Right atrium auricular region (tissue), 2 donors: ENCODE measurements at places on chromosomes 7 and 10.

DNA sequence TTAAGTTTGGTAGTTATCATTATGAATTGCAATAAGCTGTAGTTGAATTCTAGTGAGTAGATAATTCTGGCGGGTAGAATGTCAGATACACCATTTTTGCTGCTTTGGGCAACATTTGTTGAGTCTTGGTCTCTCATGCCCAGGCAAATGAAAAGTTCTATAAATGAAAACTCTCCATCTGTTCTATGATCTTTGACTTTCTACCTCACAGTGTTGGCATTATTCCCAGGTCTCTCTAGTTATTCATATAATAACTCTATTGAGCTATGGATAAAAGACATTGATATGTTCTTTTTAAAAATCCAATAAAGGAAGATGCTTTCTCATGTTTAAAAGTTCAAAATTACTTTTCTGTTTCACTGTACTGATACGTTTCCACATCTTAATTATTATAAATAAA is 415.3 kb upstream of the SEMA3D start:
- no peaks in the 10 kb centered on the region for H3K4me1 ChIP-seq
- H3K4me3 ChIP-seq: no peak overlapping the region
- H3K27me3 ChIP-seq: no peaks in the 10 kb centered on the region
- no peak overlapping the region for H3K27ac ChIP-seq
- DNase-seq: no peak

DNA sequence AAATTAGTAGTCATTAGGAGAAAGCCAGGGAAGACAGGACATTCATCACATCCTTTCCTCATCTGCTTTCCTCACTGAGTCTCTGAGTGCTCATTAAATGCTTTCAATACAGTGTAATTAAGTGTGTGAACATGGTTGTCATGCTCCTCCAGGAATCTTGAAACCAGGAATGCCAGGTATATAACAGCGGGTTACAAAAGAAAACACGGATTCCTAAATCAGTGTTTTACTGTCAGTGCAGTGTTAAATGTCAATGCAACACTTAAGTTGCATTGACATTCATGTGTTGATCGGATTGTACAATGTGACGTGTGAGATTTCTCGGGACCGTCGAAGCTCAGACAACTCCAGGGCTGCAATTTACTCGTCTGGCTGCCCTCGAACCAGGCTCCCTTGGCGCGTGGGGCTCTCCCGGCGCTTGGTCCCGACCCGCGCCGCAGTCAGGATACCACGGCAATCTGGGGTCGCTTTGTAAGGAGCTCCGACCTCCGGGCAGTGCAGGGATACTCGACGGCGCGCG is 455 bp upstream of the SPAG6 start:
- H3K4me3 ChIP-seq: peak overlapping the region; percentile 25
- H3K27me3 ChIP-seq: peaks cover 47% of the 10 kb centered on the region
- no peak overlapping the region for H3K27ac ChIP-seq
- H3K4me1 ChIP-seq: peaks cover 18% of the 10 kb centered on the region

GRCh38 chr10:271201-271600 is 135.9 kb downstream of the ZMYND11 start:
- H3K27me3 ChIP-seq: no peaks in the 10 kb centered on the region
- DNase-seq: no peak
- no peak overlapping the region for H3K27ac ChIP-seq
- no peak overlapping the region for H3K4me3 ChIP-seq
- peaks cover 6% of the 10 kb centered on the region for H3K36me3 ChIP-seq

- no peaks in the 10 kb centered on the region for H3K36me3 ChIP-seq
- DNase-seq: no peak
- H3K4me3 ChIP-seq: no peak overlapping the region
- no peaks in the 10 kb centered on the region for H3K27me3 ChIP-seq
- H3K27ac ChIP-seq: no peak overlapping the region
Measured at GRCh38 chr7:42085531-42085930, 151.5 kb downstream of the GLI3 start.

DNA sequence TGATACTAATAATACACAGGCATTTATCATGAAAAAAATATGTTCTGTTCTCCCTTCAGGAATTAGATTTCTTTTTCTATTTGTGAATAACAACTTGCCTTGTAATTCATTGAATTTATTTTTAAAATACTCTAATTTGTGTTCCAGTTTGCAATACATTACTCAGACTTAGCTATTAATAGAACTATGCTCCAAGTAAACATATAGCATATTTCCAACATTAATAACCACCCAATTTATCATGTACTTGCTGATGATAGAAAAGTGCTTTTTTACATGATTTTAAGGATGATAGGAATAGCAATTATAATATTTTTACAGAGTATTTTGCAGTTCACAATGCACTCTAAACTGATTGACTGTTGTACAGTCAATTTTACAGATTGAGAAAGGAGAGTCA is 338.8 kb upstream of the SEMA3D start:
- H3K4me1 ChIP-seq: no peaks in the 10 kb centered on the region
- no peaks in the 10 kb centered on the region for H3K27me3 ChIP-seq
- H3K36me3 ChIP-seq: no peaks in the 10 kb centered on the region
- no peak overlapping the region for H3K27ac ChIP-seq
- H3K4me3 ChIP-seq: no peak overlapping the region

DNA sequence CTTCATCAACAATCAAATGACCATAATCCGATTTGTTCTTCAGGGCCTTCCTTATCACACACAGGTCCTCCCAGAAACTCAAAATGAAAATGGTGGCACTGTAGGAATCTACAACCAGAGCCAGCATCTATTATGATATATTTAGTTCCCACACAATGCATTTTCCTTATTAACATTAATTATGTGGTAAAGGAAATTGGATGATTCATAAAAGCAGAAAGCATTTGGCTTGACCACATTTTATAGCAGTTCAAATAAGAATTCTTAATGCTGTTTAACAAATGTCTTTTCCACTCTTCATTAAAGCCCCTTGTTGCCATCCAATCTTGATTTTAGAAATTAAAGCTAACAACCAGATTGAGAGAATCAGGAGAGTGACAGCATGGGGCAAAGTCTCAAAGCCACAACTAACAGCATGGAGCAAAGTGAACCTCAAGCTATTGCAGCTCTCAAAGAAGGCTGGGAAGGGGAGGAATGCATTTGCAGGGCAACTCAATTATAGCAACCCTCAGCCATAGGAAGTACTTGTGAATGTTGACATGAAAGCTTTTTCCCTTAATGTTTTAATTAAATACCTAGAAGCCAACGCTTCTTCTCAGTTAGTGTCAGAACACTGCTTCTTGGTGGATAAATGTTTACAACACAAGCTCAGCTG is 549.1 kb downstream of the NXPH1 start:
- no peaks in the 10 kb centered on the region for H3K27me3 ChIP-seq
- no peak overlapping the region for H3K27ac ChIP-seq
- H3K36me3 ChIP-seq: no peaks in the 10 kb centered on the region
- H3K4me3 ChIP-seq: no peak overlapping the region
- DNase-seq: no peak

DNA sequence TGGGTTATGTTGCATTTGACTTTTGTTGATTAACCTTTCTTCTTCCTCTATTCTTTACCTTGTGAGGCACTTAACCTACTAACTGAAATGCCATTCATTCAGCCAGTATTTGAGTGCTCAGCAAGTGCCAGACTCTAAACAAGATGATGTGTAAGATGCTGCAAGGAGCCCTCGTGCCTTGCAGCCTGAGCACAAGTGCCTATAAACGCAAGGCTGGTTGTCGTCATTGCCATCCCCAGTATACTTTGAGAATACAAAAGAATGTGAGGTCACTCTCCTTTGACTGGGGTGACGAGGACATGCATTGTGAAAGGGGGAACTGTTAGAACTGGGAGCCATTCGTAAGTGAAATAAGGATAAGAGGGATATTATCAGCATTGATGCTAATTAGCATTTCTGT is 103.0 kb downstream of the AUTS2 start:
- H3K36me3 ChIP-seq: no peaks in the 10 kb centered on the region
- no peak overlapping the region for H3K4me3 ChIP-seq
- H3K27ac ChIP-seq: no peak overlapping the region
- DNase-seq: no peak
- H3K4me1 ChIP-seq: no peaks in the 10 kb centered on the region
- H3K27me3 ChIP-seq: no peaks in the 10 kb centered on the region

DNA sequence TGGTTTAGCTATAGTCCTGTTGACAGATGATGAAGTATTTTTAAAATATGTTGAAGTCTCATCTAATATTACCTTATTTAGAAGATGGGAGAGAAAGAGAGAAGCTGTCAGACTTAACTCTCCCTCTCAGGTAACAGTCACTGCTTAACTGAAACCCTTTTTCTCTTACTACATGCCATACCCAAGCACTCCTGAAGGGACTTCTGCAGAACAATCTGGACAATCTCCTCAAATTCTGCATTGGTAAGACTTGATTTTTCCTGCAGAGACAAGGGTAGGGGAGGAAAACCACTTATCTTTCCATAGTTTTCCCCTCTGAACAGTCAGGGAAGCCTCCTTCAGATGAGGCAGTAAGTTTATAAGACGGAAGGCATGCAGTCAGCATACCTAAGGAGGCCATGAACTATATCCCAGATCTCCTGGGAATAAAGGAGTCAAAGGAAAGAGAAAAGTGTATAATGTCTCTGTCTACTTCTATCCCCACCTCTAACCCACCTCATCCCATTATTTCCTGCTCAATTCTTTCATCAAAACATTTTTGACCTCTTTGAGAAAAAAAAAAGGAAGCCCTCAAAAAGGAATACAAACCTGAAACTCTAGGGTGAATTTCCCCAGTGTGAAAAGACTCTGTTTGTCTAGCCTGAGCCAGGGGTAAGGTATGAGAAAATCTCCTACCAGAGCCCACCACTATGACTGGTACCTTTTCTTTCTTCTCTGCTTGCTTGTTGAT is 9.4 kb downstream of the ZCWPW1 start:
- no peaks in the 10 kb centered on the region for H3K36me3 ChIP-seq
- no peaks in the 10 kb centered on the region for H3K27me3 ChIP-seq
- DNase-seq: no peak

DNA sequence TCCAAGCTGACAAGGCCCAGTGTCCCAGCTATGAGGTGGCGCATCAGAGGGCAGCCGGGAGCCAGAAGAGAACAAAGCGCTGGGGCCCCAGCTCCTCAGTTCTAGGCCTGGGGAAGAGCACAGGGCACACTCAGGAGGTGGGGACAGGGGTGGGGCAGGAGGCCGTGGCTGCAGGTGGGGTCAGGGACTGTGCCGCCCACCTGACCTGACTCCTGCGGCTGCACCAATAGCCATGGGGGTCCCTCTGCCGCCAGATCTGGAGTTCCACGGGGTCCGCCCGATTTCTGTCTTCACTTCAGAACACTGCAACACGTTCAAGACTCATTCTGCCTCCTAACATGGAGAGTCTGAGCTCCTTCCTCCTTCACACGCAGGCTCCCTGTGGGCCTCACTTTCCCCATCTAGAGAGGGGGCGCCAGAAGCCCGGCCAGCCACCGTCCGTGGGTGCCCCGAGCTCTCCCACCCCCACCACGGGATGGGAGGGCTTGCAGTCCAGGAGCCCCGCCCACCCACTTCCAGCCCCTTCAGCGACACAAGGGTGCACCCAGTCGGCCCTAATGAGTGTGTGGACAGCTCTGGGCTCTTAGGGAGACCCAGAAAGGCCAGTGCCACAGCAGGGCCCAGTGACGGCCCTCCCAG is 278.3 kb downstream of the MAD1L1 start:
- no peaks in the 10 kb centered on the region for H3K36me3 ChIP-seq
- no peaks in the 10 kb centered on the region for H3K4me1 ChIP-seq
- no peak overlapping the region for H3K4me3 ChIP-seq

- no peak overlapping the region for H3K27ac ChIP-seq
- H3K36me3 ChIP-seq: no peaks in the 10 kb centered on the region
- H3K4me1 ChIP-seq: no peaks in the 10 kb centered on the region
- no peak for DNase-seq
Measured at GRCh38 chr7:12281038-12281437, 69.9 kb downstream of the TMEM106B start.

DNA sequence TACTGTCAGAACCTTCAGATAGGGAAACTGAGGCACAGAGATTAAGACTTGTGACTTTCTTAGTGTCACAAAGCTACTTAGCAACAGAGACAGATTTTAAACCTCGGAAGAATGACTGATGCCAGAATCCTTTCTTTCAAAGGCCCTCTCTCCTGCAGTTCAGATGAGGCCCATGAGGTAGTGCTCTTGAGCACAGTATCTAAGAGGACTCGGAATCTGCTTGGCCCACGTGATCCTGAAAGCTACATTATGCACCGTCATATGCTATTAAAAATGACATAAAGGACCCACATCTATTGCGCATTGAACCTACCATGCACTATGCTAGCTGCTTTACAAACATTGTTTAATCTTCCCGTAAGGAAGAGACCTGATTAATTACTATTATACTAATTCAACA is 355.9 kb downstream of the SFMBT2 start:
- H3K27me3 ChIP-seq: no peaks in the 10 kb centered on the region
- H3K4me1 ChIP-seq: no peaks in the 10 kb centered on the region
- no peak for DNase-seq
- H3K36me3 ChIP-seq: no peaks in the 10 kb centered on the region
- no peak overlapping the region for H3K4me3 ChIP-seq

DNA sequence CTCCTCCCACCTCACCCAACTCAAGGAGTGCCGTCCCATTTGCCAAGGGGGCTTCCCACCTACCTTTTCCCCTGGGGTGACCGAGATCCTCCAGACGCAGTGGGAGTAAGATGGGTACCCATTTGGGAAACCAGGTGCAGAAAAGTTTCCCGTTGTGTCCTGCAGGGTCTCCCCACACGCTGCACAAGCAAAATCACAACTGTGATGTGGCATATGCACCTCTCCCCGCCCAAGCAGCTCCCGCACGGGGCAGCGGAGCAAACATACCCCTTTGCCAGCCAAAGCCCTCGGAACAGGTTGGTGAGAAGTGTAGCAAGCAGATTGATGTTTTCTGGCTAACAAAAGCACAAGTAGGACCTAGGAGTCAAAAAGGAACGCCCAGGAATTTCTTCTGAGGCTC is 51.5 kb upstream of the OPALIN start:
- no peaks in the 10 kb centered on the region for H3K36me3 ChIP-seq
- no peak for DNase-seq
- H3K4me1 ChIP-seq: peaks cover 9% of the 10 kb centered on the region
- H3K27ac ChIP-seq: no peak overlapping the region
- H3K4me3 ChIP-seq: no peak overlapping the region
- H3K27me3 ChIP-seq: peaks cover 4% of the 10 kb centered on the region

DNA sequence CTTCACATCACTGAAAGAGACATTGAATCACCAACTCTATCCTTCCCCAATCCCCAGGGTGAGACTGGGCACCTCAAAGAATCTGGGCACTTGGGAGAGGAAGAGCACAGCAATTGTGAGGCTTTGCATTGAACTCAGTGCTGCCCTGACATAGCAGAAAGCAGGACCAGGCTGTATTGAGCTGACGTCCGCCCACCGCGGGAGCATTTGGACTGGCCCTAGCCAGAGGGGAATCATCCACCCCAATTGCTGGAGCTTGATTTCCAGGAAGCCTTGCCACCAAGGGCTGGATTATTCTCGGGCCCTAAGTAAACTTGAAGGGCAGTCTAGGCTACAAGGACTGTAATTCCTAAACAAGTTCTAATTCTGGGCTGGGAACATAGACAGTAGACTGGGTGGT is 416.3 kb upstream of the PHF14 start:
- H3K27ac ChIP-seq: no peak overlapping the region
- no peaks in the 10 kb centered on the region for H3K36me3 ChIP-seq
- DNase-seq: no peak
- no peaks in the 10 kb centered on the region for H3K4me1 ChIP-seq
- no peaks in the 10 kb centered on the region for H3K27me3 ChIP-seq
